ENCODE measurements at places on chromosomes 16 and 17.

GRCh38 chr17:6930749-6931148, 65.1 kb upstream of the ALOX12 start:
- no peak for DNase-seq

DNA sequence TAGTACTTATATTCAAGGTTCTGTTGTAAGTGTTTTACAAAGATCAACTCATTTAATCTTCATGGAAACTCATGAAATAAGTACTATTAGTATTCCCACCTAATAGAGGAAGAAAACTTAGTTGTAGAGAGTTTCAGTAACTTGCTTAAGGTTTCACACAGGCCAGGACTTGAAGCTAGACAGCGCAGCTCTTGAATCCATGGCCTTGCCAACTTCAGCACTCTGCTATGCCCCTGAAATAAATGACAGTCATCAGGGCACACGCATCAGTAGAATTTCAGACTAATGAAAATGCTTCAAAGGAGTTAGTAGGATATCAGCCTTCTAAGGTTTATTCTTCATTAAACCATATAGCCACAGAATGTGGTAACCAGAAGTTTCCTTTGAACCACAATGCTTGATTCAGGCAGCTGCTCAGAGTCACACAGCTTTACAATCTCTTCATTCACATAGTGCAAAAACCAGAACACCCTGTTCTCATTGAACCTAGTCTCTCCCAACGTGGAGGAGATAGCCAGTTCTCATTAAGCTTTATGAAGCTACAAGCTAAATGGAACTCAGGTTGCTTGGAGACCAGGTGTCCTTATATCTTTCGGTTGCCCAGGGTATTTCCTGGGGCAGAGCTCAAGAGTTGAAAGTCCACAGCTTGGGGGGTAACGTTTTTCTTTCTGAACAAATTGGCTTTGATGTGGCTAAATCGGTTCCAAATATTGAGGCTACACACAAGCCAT, 39.7 kb downstream of the KCNJ2 start:
- DNase-seq: no peak

DNA sequence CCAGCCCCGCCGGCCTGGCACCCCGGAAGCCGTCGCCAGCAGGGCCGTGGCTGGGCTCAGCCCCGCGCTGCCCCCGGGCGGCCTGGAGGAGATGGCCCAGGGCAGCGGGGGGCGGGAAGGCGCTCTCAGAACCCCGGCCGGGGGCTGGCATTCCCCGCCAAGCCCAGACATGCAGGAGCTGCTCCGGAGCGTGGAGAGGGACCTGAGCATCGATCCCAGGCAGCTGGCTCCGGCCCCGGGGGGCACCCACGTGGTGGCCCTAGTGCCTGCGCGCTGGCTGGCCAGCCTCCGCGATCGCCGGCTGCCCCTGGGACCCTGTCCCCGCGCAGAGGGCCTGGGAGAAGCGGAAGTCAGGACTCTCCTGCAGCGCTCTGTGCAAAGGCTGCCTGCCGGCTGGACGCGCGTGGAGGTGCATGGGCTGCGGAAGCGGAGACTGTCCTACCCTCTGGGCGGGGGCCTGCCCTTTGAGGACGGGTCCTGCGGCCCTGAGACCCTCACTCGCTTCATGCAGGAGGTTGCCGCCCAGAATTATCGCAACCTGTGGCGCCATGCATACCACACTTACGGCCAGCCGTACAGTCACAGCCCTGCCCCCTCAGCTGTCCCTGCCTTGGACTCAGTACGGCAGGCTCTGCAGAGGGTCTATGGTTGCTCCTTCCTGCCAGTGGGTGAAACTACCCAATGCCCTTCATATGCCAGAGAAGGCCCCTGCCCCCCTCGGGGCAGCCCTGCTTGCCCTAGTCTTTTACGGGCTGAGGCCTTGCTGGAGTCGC, 551 bp downstream of the WDR81 start:
- DNase-seq: no peak

DNA sequence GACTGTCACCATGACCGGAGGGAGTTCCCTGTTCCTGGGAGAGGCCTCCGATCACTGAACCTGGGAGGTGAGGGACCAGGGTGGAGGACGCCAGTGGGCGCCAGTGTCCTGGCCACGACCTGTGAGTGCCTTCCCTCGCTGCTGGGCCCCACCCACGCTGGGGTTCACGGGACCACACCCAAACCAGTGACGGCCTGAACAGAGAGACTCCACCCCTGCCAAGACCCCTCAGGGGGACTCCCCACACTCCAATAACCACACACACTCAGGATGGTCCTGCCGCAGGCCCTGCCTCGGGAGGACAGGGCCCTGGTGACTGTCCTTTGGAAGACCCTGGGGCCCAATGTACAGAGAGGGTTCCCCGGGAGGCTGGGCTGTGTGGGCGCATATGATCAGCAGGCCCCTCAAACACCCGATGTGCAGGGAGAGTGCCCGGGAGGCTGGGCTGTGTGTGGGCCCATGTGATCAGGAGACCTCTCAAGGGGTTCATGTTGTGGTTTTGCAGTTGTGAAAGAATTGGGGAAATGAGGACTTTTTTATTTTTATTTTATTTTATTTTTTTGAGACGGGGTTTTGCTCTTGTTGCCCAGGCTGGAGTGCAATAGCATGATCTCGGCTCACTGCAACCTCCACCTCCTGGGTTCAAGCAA, 26.6 kb downstream of the TPSD1 start:
- no peak for DNase-seq

- DNase-seq: no peak
These were observed 664.5 kb upstream of the SALL1 start for GRCh38 chr16:51815523-51815922.

DNA sequence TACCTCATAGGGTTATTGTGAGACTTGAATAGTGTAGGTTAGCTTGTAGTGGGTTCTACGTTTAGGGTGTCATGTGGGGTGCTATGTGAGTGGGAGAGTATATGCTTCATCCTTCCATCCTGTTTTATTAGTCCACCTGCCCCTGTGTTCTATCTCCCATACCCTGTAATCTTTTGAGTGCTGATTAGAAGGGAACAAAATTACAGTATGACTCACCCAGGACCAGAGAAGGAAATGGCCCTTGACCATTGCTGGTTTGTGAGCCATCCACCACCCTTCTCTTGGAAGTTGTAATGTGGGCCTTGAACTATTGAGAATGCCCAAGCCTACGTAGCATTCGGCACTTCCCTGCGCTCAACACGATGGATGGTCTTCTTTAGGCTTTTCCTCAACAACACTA, 17.1 kb downstream of the SAP30BP start:
- no peak for DNase-seq

- no peak for DNase-seq
These were observed 22.6 kb downstream of the NTAN1 start for GRCh38 chr16:15033309-15033707.

DNA sequence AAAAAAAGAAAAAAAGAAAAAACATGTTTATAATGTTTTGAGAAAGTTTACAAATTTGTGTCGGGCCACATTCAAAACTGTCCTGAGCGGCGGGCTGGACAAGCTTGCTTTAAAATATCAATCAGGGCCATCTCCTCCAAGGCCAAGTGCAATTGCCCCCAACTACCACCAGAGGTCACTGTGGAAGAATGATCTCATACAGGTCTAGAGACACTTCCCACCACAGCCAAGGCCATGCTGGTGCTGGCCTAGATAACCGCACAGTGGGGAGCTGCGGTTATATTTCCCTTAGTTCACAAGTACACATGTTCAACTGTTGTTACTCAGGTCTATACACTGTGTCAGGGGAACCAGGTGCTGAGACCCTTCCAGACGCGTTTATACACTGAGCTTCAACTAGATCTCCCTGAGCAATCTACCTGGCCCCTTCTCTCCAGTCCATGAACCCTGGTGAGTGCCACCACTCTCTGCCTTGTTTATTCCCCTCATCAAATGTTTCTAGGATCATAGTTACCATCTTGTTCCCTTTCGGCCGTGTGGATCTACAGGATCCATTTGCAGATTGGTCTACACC, 83.8 kb upstream of the CCL2 start:
- DNase-seq: no peak

- no peak for DNase-seq
These were observed 200.2 kb downstream of the RBFOX3 start for GRCh38 chr17:79410681-79411080.

DNA sequence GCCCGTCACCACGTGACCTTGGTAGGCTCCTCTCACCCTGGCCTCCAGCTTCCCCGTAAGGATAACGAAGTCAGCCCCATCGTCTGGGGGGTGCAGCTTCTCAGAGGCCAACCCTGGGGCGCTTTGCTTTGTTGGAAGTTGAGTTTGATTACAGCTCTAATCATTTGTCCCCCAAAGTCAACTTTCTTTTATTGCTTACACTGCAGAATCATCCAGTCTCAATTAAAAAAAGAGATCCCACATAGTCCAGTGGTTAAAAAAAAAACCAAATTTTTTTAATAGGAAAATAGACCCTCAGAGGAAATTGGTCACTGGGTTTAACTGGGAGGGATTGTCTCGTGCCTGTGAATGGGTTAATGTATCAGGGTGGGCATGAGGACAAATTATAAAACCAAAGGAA, 7.8 kb upstream of the GPRC5C start:
- no peak for DNase-seq

- no peak for DNase-seq
These were observed 73.3 kb downstream of the N4BP1 start for GRCh38 chr16:48536614-48537200.

GRCh38 chr17:76278952-76279741, 14.0 kb downstream of the UBALD2 start:
- DNase-seq: no peak

GRCh38 chr17:18225121-18225641, at the start of gene LLGL1:
LLGL1 (plus strand) TSS chr17:18225635; CDS start chr17:18225683, 48 bp downstream.
- DNase-seq: peak; percentile 64

GRCh38 chr16:87065446-87066132, 251.6 kb downstream of the C16orf95 start:
- DNase-seq: no peak

DNA sequence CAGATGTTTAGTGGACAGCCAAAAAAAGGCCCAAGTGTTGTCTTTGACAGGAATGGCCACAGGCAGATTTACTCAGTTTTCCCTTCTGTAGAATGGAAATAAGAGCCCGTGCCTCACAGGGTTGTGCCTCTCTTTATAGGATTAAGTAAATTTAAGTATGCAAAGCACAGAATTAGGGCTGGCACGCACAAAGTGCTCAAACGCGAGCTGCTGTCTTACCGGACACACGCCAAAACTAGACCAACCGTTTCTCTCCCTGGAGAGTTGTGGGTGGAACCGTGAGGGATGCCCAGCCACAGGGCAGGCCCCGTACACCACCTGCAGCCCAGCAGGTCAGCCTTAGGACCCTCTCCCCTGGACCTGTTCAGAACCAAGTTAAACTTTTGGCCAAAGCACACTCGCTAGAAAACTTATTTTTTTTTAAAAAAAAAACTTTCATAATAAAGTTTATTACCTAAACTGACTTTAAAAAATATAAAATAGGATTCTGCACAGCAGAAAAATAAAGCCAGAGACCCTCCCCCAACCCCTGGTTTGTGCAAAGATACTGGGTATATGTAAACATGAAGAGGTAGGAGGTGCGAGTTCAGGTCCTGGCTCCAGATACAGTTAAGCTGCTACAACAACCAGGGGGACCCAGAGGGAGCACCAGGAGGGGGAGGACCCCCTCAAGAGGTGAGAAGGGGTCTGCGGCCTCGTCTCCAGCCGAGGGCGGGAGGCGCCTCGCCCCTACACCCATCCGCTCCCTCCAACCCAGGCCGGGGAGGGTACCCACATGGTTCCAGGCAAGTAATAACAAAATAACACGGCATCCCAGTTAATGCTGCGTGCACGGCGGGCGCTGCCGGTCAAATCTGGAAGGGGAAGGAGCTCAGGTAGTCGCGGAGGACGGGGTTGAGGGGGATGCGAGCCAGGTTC, 1.8 kb downstream of the SOCS1 start:
- DNase-seq: no peak

- no peak for DNase-seq
These were observed 8.3 kb upstream of the SBK1 start for GRCh38 chr16:28283798-28284577.

GRCh38 chr17:18234853-18235380, 9.5 kb downstream of the LLGL1 start:
- DNase-seq: no peak

- DNase-seq: no peak
These were observed 199.5 kb upstream of the CIBAR2 start for GRCh38 chr16:85311741-85312140.

DNA sequence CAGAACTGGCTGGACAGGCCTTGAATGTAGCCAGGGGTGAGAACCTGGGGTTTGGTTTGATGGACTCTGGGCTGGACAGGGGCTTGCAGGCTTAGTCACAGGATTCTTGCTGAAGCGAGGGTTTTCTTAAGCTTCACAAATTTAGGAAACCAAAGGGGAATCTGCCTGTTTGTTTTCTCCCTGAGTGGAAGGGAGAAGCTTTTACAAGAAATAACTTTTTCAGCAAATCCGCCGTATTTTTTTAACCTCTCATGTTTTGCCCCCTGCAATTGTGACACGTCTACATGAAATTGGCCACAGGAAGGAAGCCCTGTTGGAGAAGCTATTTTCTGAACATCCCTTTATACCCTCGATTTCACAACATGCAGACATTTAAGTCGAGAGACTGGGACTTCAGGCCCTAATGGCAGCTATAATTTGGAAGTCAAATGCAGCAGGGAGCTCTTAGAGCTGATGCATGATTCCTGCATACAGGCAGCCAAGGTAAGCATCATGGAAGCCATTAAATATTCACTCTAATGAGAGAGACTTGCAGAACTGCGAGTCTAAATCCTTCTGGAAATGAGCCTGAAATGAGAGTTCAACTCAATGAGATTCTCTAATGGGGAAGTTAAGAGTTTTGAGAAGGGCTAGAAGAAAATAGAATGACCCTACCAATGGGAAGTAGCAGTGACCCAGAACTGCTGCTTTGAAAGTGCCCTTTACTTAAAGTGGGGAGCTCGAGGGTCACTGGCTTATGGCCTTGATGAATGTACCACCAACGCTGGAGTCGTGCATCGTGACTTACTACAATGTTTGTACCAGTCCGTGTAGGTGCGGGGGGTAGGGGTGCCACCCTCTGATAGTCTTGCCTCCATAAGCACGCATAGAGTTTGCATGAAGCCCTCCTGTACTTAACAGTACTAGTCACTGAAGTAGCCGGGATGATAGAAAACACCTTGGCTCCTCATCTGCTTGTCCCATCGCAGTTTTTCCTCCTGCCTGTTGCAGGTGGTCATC, 45.1 kb upstream of the IRF8 start:
- peak; percentile 82 for DNase-seq

DNA sequence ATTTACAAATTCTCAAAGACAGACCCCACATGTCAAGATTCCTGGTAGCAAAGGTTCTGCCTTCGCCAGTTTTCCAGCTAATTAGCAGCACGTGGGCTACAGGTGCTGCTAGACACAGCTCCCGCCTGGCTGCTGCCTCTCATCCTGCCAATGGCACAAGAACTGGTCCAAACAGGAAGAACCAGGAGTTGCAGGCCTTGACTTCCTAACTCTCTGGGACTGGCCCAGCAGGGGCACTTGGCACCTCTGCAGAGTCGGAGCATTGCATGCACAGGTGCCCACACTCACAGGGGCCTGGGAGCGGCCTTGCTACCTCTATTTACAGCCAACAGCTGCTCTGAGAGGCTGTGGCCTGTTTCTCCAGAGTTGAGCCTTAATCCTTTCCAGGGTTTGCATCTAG, 39.6 kb downstream of the TK2 start:
- no peak for DNase-seq

DNA sequence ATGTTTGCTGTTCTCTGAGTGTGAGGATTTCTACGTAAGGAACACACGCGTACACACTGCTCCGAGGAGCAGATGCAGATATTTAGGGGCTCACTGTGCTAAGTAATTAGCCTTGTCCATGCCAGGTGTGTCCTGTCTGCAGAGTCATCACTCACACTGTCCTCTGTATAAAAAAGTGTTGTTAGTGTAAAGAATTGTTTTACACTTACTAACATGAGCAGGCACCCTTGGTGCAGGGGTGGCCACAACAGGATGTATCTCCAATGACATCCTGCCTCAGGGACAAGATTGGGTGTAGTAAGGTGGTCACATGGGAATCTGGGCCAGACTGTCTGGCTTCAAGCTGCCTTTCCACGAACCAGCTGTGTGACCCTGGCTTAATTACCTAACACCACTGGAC, 63.9 kb downstream of the NDEL1 start:
- no peak for DNase-seq

All from SIG-M5 (cell line).